ENCODE measurements at places on chromosomes 6 and 20.

DNA sequence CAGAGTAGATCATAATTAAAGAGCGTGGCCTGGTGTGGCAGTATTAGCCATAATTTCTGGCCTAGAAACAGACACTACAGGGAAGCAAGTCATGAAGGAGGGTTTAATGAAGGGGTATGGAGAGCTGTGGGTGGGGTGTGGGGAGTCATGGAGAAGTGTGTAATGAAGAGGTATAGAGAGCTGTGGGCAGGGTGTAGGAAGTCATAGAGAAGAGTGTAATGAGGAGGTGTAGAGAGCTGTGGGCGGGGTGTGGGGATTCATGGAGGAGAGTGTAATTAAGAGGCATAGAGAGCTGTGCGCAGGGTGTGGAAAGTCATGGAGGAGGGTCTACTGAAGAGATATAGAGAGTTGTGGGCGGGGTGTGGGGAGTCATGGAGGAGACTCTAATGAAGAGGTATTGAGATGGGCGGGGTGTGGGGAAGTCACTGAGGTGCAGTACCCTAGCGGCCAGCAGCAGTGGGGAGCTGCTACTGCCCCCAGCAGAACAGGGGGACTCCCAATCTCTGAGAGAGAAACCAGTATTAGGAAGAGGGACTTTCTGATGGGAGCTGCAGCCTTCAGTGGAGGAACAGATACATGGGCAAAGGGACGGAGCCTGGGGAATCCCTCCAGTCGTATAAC lies 145.4 kb upstream of the FOXA2 start:
- DNase-seq: no peak

DNA sequence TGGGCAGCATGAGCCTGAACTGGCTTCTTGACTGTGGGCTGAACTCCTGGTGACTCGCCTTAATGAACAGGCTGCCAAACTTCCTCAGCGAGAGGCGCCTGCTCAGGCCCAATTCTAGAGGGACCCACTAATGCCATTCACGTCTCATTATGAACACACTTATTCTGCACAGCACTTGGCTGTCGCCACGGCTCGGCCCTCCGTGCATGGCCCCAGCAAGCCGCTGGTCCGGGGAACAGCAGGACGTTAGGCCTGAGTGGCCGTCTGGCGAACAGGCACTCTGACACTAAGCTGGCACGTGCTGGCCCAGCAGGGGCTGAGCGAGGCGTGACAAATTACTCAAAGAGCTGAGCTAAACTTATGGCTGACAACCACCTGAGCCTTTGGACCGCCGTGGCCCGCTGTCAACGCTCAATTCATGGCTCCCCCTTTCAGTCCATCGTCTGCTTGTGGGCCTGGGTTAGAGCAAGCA lies 45.9 kb downstream of the INSM1 start:
- no peak for DNase-seq

DNA sequence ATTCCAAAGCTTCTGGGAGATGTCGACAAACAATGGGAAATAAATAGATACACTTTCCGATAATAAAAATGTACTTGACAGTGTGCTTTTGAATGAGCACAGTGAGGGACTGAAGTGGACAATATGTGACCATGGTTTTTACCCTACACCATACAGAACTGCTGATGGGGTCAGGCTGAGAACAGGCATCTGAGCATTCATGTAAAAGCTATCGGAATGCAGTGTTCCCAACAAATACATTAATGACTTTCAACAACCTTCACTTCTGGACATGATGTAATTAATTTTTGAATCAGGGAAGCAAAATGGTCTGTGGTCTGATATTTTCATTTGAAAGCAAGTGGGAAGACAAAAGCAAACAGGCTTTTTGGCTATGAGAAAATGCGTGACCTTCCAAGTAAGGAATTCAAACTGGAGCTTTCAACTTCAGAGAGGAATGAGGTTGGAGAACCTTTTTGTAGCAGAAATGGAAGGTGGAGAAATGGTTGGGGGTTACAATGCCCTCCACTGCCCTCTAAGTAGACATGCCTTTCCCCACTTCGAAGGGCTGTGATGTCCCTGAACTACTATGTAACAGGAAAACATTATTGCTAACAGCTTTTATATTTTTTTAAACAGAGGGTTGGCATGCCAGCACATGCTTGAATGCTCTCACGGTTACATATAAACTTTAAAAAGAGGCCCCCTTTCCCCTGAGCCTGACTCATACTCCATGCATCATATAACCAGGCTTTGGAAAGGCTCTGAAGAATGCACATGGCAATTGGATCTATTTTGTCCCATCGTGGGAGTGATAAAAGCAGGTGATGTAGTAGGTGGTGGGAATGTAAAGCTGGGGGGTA lies 203.5 kb upstream of the CITED2 start:
- DNase-seq: peak; percentile 94

DNA sequence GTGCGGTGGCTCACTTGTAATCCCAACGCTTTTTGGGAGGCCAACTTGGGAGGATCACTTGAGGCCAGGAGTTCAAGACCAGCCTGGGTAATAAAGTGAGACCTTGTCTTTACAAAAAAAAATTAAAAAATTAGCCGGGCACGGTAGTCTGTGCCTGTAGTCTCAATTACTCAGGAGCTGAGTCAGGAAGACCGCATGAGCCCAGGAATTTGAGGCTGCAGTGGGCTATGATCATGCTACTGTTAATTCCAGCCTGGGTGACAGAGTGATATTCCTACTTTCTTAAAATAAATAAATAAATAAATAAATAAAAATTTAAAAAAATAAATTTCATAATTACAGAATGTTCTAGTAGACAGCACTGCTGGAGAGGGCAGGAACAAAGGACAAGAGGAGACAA lies 62.4 kb downstream of the DST start:
- no peak for DNase-seq

DNA sequence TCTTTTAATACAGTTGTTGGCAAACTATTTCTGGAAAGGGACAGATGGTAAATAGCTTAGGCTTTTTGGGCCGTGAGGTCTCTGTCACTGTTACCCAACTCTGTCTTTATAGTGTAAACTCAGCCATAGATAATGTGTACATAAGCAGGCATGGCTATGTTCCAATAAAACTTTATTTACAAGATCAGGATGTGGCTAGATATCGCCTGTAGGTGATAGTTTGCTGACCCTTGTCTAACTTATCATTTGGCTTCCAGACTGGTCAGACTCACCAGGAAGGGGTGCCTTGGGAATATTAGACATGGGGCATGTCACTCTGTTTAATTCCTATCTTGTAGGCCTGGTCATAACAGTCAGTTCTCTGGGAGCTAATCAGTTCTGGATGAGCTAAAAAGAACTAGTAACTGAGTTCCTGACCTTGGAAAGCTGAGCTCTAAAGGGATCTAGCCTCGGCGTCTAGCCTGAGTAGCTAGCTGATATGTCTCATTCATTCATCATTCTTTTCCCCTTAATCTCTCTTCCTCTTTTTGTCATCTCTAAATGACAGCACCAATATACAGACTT lies 163.6 kb downstream of the SLC16A10 start:
- DNase-seq: no peak

- DNase-seq: peak; percentile 93
Measured at GRCh38 chr20:49345524-49345923, 67.7 kb upstream of the ZNFX1 start.

DNA sequence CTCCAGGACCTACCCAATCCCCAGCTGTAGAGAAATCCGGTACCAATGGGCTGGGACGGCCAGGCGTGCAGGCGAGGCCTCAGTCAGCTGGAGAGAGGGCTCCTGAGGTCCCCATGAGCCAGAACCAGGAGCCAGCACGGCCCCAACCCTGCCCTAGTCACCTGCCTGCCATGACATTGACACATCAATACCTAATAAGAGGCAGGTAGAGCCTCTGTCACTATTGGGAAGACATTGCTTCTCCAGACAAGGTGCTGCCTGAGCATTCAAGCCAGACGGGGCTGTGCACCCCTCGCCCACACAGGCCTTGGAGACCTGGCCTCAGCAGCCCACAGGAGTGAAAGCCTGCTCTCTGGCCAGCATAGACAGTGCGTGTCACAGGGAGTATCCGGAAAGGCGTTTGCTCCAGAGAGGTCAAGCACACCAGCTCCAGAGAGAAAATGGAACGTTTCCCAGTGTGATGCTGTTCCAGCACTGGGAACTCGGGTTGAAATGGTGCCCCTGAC lies 3.5 kb downstream of the DLL1 start:
- DNase-seq: no peak

GRCh38 chr6:144216668-144217218 lies 66.4 kb downstream of the STX11 start:
- no peak for DNase-seq

Measured in AG10803 (cell line).